ENCODE measurements at places on chromosomes 6 and 20. TPM values are rescaled to one million over a fixed set of nuclear protein-coding genes. Genes with fewer than 3 reads are reported as not detected.

CPNE5 gene
- 64.6 TPM for total RNA-seq

MCM8 gene
- 6.5 TPM for total RNA-seq

NKX2-2 gene
- not detected for total RNA-seq

HDGFL1 gene
- not detected for total RNA-seq

SAMD3 gene
- not detected for total RNA-seq

TCF21 gene
- total RNA-seq, result 13.1 TPM

BIRC7 gene
- not detected for total RNA-seq

ATAT1 gene
- total RNA-seq, result 2.6 TPM

ADISSP gene
- total RNA-seq, result 11.7 TPM

KCNG1 gene
- total RNA-seq, result 1.5 TPM

AKAP12 gene
- total RNA-seq, result 48.6 TPM

FAM162B gene
- total RNA-seq, result 0.70 TPM

L3MBTL3 gene
- total RNA-seq, result 3.6 TPM

SNAI1 gene
- 6.0 TPM for total RNA-seq

VSX1 gene
- not detected for total RNA-seq

RCAN2 gene
- total RNA-seq, result 117 TPM

ARMC12 gene
- 0.31 TPM for total RNA-seq

PLCB4 gene
- total RNA-seq, result 28.9 TPM

JAG1 gene
- 23.2 TPM for total RNA-seq

RAB44 gene
- total RNA-seq, result not detected

SLC32A1 gene
- not detected for total RNA-seq

HCRTR2 gene
- total RNA-seq, result not detected

MEI4 gene
- 0.97 TPM for total RNA-seq

MSH5 gene
- total RNA-seq, result 3.0 TPM

ARHGAP18 gene
- 5.5 TPM for total RNA-seq

SNAP91 gene
- total RNA-seq, result not detected

ASIP gene
- total RNA-seq, result 0.67 TPM

ISM1 gene
- 3.4 TPM for total RNA-seq

SPATA25 gene
- total RNA-seq, result 1.8 TPM

SAYSD1 gene
- 11.7 TPM for total RNA-seq

DACT2 gene
- 2.4 TPM for total RNA-seq

EYS gene
- total RNA-seq, result 0.24 TPM

PLA2G7 gene
- 0.59 TPM for total RNA-seq

SALL4 gene
- not detected for total RNA-seq

ANKRD66 gene
- not detected for total RNA-seq

PROKR2 gene
- total RNA-seq, result not detected

MLN gene
- total RNA-seq, result not detected

SLC2A10 gene
- total RNA-seq, result 8.5 TPM

NRN1 gene
- total RNA-seq, result 6.5 TPM

TRIM31 gene
- total RNA-seq, result not detected

FAM83C gene
- total RNA-seq, result not detected

LHFPL5 gene
- total RNA-seq, result not detected

DEF6 gene
- total RNA-seq, result 2.2 TPM

ELOVL2 gene
- 1.3 TPM for total RNA-seq

TMEM200A gene
- total RNA-seq, result 0.18 TPM

SLC22A3 gene
- total RNA-seq, result 0.76 TPM
